HT1080 (cell line): ENCODE measurements at places on chromosomes 16 and 17. TPM values are rescaled to one million over a fixed set of nuclear protein-coding genes. Genes with fewer than 3 reads are reported as not detected.

Gene RDM1
- total RNA-seq, result 3.2 and 5.1 TPM in 2 replicates

Gene DERL2
- total RNA-seq, result 47.4 and 64.4 TPM in 2 replicates

Gene SLX4
- 4.5 and 4.6 TPM in 2 replicates for total RNA-seq

Gene KRT15
- total RNA-seq, result 6.8 and 10.9 TPM in 2 replicates

Gene MYH11
- total RNA-seq, result 0.03 TPM in 2 replicates

Gene CD300LB
- total RNA-seq, result not detected in 2 replicates

Gene ANKRD40CL
- not detected in 2 replicates for total RNA-seq

Gene FLYWCH2
- total RNA-seq, result 33.2 and 34.5 TPM in 2 replicates

Gene KIF2B
- 0.17 TPM in 1 of 2 replicates, not detected in the other for total RNA-seq

Gene MYL4
- total RNA-seq, result not detected in 2 replicates

Gene HEATR9
- total RNA-seq, result not detected in 2 replicates

Gene MYH2
- 0.03 TPM in 1 of 2 replicates, not detected in the other for total RNA-seq

Gene RNF222
- not detected in 2 replicates for total RNA-seq
